ENCODE measurements at places on chromosomes 12 and 14.
A peak's percentile ranks its signal among the peaks of the same experiment; 100 is the strongest.

GRCh38 chr12:6533653-6533922, 729 bp upstream of the GAPDH start:
- DNase-seq = peak; percentile 67

DNA sequence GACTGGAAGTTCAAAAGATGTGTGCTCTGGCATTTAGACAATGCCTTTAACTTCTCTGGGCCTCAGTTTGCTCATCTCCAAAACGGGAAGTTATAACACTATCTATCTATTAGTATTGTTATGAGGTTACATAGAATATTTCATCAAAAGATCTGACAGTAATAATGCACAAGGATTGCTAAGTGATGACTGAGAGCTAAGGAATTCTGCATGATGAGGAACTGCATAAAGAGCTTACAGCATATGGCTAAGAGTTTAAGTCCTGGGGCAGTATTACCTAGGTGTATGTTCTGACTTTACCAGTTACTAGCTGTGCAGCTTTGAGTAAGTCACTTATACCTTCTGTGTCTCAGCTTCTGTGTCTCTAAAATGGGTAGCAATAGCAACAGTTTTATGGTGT, 160.1 kb upstream of the TMPO start:
- DNase-seq = no peak

DNA sequence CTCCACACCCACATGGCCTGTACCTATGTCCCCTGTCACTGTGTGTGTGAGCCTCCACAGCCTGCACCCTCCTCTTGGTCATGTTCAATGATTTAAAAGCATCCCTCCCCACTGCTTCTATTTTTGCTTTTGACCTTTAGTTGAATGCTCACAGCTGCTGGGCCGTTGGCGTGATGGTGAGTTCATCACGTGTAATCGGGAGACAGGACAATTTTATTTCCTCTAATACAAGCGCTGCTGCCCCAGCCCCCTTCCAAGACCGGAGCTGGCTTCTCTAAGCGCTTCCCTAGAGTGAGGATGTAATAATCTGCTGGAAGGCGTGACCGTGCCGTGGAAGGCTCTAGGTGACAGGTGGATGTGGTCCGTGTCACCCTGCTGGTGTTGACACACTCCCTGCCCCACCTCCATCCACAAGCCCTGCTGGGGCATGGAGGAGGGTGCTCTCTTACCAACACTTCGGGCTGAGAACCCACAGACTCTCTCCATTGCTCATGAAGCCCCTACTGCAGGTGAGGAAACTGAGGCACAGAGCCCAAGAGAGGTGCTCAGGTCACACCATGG, 25.4 kb downstream of the CCDC85C start:
- no peak for DNase-seq

DNA sequence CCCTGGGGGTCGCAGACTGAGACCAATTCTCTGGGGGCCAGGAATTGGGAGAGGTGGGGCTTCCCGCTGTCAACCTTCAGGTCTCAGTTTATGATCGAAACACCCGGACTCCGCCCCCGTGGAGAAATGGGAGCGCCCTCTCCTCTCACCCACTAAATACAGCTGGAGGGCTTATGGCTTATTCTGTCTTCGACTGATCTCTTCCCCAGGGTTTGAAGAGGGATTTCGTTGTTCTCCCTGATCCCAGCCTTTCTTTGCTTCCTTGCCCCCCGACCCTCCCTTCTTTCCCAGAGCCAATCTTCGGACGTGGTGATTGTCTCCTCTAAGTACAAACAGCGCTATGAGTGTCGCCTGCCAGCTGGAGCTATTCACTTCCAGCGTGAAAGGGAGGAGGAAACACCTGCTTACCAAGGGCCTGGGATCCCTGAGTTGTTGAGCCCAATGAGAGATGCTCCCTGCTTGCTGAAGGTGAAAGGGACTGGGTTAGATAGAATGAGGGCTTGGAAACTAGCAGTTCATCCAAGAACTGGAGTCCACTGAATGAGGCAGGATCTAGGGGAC, 607 bp downstream of the OS9 start:
- no peak for DNase-seq

DNA sequence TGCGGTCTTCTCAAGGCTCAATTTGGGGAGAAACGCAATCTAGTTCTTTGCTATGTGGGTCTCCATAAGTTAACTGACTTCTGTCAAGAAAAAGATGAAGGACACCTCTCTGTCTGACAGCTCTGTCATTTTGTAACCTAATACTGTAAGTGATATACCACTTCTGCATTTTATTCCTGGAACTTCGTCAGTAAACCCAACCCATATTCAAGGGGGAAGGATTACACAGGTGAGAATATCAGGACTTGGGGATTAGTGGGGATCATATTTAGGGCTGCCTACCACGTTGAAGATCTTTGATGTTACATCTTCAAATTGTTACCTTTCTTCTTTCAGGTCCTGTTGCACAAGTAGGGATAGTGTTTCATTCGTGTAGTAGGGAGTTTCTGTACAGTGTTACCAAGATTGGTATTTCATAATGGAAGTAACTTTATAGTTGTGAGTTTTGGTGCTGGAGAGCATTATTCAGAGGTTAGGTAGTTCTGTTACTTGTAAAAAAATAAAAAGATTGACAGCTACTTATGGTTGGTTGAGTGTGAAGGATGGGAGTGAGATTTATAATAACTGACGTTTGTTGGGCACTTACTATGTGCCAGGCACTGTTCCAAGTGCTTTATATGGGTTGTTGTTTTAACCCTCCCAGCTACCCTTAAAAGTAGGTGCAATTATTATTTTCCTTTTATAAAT, 1.6 kb downstream of the TMEM260 start:
- DNase-seq = peak; percentile 9

DNA sequence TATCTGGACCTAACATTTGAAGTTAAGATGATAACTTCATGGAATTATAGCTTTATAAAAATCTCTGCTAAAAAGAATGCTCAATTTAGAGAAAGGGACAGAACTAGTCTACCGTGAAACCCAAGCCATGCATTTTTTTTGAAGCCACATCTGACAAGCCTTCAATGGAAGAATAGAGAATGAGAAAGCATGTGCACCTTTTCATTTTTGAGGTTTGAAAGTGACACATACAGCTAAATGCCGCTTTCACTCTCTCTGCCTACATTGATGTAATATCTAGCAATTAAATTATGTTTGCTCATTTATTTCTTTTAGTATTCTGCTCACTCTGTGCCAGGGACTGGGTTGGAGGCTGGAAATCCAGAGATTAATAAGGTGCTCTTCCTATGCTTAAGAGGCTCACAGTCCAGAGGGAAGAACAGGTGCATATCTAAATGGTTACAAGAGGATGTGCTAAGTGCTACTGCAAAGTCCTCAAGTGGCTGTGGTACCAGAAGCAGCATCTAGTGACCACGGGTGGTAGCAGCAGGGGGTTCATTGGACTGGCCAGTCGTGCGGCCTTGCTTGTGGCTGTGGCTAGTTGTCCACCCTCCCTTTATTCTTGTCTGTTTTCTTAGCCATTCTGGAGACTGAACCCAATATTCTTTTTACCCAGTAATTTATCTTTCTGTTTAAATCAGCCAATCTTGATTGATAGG, 60.4 kb downstream of the PPP1R36 start:
- no peak for DNase-seq

DNA sequence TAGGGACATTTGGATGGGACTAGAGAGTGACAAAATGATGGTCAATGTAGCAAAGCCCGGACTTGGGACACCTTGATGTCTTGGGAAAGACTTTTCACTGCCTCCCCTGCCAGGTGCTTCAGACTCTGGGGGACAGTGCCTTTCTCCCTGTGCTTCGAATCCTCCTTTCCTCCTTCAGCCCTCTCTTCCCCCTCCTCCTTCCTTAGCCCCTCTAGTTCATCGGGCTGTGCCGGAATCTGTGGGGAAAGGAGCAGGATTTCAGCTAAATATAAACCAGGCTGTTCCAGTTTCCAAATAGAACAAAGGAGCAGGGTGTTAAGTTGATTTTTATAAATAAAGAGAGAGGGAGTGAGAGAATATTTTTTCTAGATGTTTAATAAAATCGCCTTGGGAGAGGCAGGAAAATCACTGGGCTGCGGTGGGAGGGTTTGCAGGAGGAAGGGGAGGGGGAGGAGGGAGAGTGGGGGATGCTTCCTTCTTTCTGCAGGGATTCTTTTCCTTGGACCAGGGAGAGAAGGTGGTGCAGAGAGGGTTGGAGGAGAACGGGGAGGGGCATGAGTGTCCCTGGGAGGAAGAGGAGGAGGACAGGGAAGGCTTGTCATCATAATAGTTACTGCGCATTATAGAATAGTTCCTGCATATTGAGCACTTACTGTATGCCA, 21.3 kb upstream of the CABP1 start:
- DNase-seq = no peak

- DNase-seq = peak; percentile 67
Observed at GRCh38 chr14:60327447-60328331, 78.7 kb downstream of the PPM1A start.

DNA sequence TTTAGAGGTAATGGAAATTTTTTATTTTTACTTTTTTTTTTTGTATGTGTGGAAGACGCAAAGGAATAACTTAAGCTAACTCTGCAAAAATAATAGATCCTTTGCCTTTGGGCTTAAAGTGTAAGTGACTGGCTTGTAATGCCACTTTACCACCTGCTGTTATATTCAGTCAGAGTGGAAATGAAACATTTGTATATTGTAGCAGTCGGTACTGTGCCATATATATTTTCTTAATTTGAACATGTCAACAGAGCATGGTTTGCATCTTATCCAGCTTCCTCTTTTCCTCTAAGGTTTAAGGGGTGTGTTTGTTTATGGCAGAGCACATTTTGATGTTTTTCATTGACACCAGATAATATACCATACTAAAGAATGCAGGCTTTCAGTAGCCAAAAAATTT, 176.6 kb downstream of the TRHDE start:
- DNase-seq = no peak

- DNase-seq = peak; percentile 84
Observed at GRCh38 chr14:101851736-101852405, 90.4 kb downstream of the PPP2R5C start.

- no peak for DNase-seq
Observed at GRCh38 chr14:31205681-31206535, 1.7 kb downstream of the HECTD1 start.

- no peak for DNase-seq
Observed at GRCh38 chr14:36111822-36112583, 64.5 kb downstream of the PTCSC3 start.

GRCh38 chr12:110893956-110894355, 26.4 kb downstream of the MYL2 start:
- no peak for DNase-seq

GRCh38 chr12:107374161-107374840, 281.0 kb upstream of the CRY1 start:
- peak; percentile 2 for DNase-seq

DNA sequence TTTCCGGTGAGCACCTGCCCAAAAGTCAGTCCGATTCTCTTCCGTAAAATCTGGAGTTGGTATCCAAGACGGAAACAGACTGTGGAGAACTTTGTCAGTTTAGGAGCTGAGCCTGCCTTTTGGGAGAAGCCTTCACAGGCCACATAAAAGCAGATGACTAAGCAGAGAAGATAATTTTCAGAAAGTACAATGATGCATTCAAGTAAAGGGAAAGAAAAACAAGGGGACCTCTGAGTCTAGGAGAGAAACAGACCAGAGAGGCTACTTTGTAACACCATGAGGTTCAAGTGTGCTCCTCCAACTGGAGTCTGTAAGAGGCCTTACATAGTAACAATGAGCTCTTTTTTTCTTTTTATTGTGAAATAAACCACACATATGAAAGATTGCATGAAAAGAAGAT, 21.1 kb downstream of the TMED8 start:
- DNase-seq = no peak

DNA sequence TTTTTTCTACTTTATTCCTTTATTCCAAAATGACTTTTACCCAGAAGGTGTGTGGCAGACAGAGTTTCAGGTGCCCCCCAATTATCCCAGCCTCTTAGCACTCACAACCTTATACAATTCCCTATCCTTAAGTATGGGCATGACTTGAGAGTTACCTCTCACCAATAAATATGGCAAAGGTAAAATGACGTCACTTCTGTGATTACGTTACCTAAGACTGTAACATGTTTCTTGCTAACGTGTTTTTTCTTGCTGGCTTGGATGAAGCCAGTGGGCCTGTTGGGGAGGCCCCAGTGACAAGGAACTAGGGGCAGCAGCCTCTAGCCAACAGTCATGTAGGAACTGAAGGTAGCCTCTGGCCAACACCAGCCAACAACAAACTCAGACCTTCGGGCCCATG, 13.3 kb upstream of the TUNAR start:
- no peak for DNase-seq

DNA sequence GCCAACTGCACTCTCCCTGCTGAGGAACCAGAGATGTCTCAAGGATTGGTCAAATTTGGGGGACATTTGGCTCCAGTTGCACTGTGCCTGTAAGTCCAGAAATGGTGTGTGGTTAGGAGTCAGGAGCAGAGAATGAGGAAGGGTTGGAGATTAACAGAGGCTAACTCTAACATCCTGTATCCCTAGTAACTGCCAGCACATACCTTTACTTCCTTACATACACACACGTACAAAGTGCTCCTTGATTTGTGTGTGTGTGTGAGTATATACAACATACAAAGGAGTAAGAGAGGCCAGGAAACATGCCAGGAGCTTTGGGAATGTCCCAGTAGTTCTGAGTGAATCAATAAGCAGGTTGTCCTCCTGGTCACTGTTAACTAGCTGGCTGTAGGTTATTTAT, 39.8 kb upstream of the NRXN3 start:
- DNase-seq = no peak

GRCh38 chr14:67426161-67426560, 14.2 kb upstream of the PLEK2 start:
- no peak for DNase-seq

DNA sequence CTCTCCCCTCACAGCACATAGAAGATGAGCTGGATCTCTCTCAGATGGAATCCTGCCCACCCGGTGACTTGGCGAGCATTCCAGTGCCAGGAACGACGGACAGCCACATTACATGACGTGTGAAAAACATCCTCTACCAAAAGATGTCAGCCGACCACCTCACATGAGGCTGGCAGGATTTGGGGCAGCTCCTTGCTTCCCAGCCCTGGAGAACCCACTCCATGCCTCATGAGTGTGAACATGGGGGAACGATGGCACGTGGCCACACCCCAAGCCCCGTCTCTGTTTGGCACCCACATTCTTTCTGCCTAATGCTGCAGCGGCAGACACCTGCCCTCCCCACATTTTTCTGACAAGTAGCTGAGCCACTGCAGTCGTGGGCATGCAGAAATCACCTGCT, 202.5 kb downstream of the CALM1 start:
- no peak for DNase-seq

DNA sequence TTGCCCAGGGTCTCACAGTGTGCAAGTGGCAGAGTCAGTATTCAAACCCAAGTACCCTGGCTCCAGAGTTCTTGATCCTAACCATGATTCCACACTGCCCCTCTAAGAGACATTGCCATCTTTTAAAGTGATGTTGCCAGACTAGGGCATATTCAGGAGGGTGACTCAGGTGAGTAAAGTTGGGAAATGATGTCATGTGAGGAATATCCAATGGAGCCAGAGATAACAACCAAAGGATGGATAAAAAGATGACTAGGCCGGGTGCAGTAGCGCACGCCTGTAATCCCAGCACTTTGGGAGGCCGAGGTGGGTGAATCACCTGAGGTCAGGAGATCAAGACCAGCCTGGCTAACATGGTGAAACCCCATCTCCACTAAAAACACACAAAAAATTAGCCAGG, 85.6 kb downstream of the SMOC1 start:
- DNase-seq = no peak

- DNase-seq = no peak
Observed at GRCh38 chr12:81416571-81416970, 338.7 kb downstream of the ACSS3 start.

All from AML-193 (cell line).